NCI-H1048 (cell line): ENCODE measurements at places on chromosomes 12 and 14.

- DNase-seq: no peak
Measured at GRCh38 chr14:70811578-70811977, 2.3 kb upstream of the MAP3K9 start.

DNA sequence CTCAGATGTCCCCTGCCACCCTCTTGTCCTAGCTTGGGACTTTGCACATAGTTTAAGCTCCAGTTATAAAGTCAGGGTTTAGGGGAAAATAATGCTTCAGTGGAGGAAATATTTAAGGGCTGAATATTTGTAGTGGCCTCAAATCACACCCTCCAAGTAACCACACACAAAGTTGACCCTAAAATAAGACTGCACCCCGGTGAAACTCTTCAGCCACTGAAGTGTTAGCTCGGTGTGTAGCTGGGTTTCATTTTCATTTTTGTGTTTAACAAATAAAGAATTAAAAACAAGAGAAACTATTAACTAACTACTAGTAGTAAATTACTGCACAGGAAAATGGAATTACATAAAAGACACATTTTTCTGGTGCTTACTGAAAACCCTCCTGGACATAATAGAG is 14.8 kb upstream of the BCL11B start:
- DNase-seq: no peak

DNA sequence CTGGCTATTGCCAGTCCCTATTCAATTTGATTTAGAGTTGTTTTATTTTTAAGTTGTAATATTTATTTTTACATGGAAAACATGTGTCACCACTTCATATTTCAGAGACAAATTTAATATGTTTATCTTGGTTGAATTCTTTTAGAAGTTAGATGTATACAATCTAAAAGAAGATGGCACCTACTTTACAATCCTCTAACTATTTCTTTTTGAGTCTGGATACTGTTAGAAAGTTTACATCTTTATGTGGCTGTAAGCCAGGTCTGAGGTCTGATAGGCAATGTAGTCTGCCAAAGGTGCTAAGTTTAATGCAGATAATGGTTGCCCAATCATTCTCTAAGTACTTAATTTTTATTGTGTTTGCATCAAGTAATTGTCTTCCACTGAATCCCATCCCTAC is 7.2 kb upstream of the LMO3 start:
- DNase-seq: no peak

GRCh38 chr12:105485321-105485910 is 154.9 kb downstream of the C12orf75 start:
- no peak for DNase-seq

GRCh38 chr12:47949441-47950341 is 13.7 kb upstream of the TMEM106C start:
- DNase-seq: peak; percentile 68
